ENCODE measurements at places on chromosomes 6 and 20.

DNA sequence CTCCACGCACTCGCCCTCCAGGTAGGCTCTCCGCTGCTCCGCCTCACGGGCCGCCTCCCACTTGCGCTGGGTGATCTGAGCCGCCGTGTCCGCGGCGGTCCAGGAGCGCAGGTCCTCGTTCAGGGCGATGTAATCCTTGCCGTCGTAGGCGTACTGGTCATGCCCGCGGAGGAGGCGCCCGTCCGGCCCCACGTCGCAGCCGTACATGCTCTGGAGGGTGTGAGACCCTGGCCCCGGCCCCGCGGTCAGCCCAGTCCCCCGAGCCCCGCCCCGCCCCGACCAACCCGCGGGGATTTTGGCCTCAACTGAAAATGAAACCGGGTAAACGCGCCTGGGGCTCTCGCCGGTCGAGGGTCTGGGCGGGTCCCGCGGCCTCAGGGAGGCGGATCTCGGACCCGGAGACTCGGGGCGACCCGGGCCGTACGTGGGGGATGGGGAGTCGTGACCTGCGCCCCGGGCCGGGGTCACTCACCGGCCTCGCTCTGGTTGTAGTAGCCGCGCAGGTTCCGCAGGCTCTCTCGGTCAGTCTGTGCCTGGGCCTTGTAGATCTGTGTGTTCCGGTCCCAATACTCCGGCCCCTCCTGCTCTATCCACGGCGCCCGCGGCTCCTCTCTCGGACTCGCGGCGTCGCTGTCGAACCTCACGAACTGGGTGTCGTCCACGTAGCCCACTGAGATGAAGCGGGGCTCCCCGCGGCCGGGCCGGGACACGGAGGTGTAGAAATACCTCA is 598 bp downstream of the HLA-B start:
- DNase-seq: peak; percentile 66

GRCh38 chr20:8996817-8997512 is 71.9 kb upstream of the PLCB4 start:
- no peak for DNase-seq

DNA sequence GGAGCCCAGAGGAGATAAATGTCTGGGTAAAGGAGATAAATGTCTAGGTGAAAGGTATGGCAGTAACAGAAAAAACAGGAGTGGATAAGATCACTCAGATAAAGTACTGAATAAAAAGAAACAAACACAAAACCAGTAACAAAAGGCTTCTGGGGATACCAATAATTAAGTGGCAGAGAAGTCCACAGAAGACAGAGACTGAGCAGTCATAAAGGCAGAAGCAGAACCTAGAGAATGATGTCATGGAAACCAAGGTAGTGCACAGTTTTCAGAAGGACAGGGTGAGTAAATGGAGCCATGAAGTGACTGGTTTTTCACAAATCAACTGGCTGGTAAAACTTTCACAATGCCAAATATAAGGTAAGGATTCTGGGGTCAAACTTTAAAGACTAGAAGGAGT is 80.9 kb upstream of the PLN start:
- no peak for DNase-seq

GRCh38 chr6:11804135-11804534 is 25.5 kb upstream of the ADTRP start:
- DNase-seq: no peak

- peak; percentile 76 for DNase-seq
Measured at GRCh38 chr6:43021270-43022047, at the start of gene RRP36. TSS of gene RRP36 (plus strand) at chr6:43021623. CDS start at chr6:43021655, 32 bp downstream.

- no peak for DNase-seq
Measured at GRCh38 chr6:3850451-3851203, 1.5 kb downstream of the FAM50B start.
